ELF-1 (cell line): ENCODE measurements at places on chromosomes 4 and X.

GRCh38 chrX:2627272-2627867, 63.7 kb upstream of the CD99 start:
- peak; percentile 55 for DNase-seq

GRCh38 chr4:87118421-87118820, 102.0 kb downstream of the KLHL8 start:
- DNase-seq = no peak

GRCh38 chr4:76563454-76564122, 128.6 kb downstream of the SHROOM3 start:
- no peak for DNase-seq

GRCh38 chr4:25000639-25001038, 30.1 kb downstream of the LGI2 start:
- DNase-seq = no peak

DNA sequence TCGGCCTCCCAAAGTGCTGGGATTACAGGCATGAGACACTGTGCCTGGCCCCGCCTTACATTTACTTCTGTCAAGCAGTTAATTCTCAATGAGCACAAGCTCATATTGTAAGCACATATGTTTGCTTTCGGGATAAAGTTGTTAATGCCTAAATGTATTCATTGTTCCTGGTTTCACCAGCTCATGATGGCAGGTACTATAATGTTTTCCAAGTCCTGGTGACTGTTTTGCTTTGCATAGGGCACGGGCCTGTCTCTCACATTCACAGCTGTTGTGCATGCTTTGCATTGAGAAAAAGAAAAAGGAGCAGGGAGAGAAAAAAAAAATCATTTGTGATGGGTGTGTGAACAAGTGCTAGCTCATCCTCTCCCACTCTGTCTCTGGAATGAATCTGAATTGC, 661.2 kb upstream of the TENM3 start:
- no peak for DNase-seq

DNA sequence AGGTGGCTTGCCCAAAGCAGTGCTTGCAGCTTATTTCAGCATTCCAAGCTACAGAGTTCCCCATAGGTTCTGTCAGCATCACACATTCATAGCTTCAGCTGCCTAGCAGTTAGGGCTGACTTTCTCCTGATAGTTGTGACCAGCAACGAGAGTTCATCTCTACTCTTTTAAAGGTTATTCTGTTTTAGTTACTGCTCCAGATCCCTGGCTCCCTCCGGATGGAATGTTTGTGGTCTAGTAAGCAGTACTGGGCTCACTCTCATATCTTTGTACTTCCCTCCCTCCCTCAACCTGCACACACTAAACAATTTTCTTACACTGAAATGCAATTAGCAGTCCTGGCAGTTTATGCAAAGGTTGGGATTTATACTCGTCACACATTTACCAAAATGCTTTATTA, 43.9 kb downstream of the PTTG2 start:
- DNase-seq = no peak

DNA sequence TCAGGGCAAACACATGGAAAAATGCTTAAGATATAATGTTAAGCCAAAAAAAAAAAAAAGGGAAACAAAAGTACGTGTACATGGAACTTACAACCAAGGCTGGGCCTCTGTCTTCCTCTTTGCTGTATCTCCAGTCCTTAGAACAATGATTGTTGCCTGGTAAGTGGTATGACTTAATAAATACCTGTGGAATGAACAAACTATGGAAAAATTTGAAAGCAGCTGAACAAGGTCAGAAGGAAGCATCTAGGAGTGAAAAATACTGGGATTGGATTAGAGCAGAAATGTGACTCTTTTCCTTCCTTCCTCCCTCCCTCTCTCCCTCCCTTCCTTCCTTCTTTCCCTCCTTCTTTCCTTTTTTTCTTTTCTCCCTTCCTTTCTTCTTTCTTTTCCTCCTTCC, 54.2 kb upstream of the SMIM10 start:
- DNase-seq = no peak

- DNase-seq = no peak
These were observed 107.8 kb downstream of the CCSER1 start for GRCh38 chr4:90234916-90235547.

DNA sequence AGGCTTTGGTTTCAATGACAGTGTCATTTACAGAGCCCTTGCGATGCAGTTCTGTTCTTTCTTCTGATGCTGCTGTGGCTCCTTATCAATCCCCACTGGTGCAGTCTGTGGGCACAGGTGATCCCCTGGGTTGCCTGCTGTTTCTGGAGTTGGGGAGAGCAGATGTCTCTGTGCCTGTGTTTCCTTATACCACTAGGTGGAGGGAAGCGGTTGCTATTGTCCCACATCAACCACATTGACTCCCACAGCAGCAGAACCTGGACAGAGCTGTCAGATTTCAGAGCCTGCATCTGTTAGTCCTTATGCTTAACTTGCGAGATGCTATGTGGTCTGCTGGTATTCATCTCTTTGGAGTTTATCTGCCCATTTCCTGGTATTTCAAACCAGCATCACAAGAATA, 57.7 kb downstream of the NEIL3 start:
- peak; percentile 32 for DNase-seq

- DNase-seq = no peak
These were observed 298.9 kb upstream of the MAGEB16 start for GRCh38 chrX:35499071-35499862.

- no peak for DNase-seq
These were observed 469.0 kb upstream of the BOD1L1 start for GRCh38 chr4:14096396-14096965.

DNA sequence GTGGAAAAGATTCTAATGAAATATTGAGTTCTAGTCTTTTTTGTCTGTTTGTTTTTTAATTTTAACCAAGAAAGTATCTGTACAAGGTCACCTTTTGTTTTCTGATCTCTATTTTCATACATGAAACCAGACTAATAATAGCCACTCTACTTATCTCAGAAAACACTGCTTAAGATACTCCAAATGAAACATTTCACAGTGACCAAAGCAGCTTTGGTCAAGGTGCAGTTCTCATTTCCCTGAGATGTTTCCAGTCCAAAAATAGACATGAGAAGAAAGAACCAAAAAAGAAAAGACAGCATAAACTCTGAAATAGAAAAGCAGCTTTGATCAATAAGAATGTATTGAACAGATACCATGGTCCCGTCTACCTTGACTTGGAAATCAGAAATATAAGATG, 782.8 kb downstream of the RAB28 start:
- DNase-seq = no peak

DNA sequence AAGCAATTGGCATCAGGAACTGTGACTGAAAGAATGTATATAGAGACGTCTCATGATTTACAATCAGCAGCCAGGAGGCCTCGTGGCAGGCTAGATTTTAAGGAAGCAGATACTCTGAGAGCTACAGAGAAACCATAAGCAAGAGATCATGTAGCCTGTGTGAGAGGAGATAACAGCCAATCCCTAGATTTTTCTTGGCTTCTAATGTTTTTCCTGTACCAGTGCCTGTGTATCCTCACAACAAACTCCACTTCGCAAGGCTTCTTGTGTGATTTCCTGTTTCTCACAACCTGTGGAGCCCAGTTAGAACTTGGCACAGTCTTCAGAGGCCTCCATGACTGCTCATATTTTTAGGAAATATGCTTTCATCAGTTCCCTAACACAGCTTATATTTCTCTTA, 147.9 kb downstream of the PTCHD1 start:
- peak; percentile 4 for DNase-seq

GRCh38 chr4:167893531-167893930, 198.8 kb upstream of the ANXA10 start:
- DNase-seq = no peak

GRCh38 chr4:95293014-95293413, 255.8 kb downstream of the UNC5C start:
- no peak for DNase-seq

DNA sequence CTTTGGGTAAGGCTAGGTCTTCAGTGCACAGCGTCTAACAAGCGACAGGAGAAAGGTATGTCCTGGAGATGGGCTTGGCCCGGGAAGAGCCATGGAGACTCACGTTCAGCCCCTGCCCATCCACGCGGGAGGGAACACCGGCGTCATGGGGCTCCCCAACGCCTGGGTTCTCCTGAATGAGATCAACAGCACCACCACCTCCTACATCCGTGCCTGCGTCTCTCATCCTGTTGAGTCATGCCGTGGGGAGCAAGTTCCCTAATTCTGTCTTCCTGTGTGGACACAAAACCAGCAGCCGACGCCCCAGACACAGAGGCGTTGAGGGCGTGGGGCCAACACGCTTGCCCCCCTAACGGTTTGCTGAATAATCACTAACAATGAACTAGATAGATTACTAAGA, 20.1 kb upstream of the IL3RA start:
- DNase-seq = no peak

DNA sequence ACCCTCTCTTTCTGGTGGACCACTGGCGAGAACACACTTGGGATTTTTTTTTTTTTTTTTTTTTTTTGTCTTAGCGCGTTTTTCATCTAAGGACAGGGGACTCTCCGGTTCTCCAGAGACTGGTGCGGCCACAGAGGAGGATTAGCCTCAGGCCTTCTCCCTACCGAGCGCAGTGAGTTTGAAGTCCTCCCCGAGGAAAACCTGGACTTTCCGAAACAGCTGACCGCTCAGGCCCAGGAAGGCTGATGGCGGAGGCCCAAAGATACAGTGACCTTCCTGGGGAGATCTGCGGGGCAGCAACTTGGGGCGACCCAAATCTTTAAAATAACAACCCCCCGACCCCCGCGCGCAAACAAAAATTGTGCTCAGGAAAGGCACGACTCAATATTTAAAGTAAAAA, 9.2 kb downstream of the NKX3-2 start:
- no peak for DNase-seq

GRCh38 chr4:138242076-138242833, at the start of gene SLC7A11:
Gene SLC7A11 (minus strand): TSS chr4:138242349. CDS start chr4:138242069, 280 bp downstream.
- DNase-seq = peak; percentile 98

DNA sequence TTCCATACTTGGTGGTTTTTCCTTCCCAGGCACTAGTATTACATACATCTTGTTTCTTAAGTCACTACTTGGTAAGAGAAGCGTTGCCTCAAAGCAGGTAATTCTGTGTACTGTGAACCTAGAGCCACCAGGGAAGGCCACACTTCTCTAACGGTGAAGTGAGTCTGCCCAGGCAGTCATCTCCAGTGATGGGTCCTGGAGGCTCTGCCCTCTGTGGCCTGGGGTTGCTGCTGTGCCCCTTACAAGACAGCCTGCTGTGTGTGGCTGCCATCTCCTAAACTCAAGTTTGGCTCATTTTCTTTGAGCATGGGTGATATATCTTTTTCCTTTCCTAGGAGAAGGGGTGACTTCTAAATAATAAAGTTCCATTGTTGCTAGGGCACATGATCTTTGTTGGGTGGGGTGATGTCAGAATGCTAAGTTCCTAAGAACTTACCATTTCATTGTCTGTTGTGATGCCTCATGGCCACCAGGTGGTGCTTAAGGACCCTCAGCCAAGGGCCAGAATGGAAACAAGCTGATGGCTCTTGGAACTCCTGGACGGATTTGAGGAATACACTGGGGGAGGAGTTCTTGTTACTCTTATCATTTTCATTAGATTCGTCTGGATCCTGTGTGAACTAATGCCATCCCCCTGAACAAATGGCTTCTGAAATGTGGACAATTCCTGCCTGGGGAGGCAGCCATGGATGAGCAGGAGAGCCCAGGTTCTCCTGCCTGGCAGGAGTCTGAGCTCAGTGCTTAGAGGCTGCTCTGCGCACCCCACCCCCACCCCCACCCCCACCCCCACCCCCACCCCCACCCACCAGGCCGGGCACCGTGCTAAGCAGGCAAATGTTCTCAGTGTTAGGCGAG, 41.1 kb upstream of the WDR1 start:
- peak; percentile 66 for DNase-seq
